ENCODE measurements at places on chromosomes 2 and 18.

DNA sequence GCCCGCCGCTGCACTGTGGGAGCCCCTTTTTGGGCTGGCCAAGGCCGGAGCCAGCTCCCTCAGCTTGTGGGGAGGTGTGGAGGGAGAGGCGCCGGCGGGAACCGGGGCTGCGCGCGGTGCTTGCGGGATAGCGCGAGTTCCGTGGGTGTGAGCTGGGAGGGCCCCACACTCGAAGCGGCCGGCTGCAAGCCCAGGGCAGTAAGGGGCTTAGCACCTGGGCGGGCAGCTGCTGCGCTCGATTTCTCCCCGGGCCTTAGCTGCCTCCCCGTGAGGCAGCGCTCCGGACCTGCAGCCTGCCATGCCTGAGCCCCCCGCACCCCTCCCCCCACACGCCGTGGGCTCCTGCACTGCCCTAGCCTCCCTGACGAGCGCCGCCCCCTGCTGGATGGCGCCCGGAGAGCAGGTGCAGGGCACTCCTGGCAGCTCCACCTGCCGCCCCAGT, 124.4 kb downstream of the CCDC178 start:
- DNase-seq = no peak

GRCh38 chr18:8938817-8939216, 163.7 kb upstream of the NDUFV2 start:
- no peak for DNase-seq

DNA sequence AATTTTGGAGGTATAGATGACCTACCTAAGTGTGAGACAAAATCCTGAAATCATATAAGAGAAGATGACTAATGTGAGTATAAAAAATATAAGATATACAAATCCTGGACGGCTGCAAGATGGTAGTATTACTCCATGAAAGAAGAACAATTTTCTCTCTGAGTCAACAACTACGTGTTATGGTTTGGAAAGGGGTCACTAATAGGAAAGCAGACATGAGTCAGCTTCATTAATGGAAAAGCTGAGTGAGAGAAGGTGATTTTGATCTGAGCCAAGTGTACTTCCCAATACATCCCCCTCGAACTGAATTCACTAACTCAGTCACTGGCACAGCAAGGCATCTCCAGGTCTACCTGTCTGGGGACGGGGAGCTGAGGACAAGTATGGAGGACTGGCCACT, 20.1 kb upstream of the SELENOI start:
- DNase-seq = no peak

GRCh38 chr2:238399094-238399493, 27.6 kb upstream of the ASB1 start:
- DNase-seq = no peak

DNA sequence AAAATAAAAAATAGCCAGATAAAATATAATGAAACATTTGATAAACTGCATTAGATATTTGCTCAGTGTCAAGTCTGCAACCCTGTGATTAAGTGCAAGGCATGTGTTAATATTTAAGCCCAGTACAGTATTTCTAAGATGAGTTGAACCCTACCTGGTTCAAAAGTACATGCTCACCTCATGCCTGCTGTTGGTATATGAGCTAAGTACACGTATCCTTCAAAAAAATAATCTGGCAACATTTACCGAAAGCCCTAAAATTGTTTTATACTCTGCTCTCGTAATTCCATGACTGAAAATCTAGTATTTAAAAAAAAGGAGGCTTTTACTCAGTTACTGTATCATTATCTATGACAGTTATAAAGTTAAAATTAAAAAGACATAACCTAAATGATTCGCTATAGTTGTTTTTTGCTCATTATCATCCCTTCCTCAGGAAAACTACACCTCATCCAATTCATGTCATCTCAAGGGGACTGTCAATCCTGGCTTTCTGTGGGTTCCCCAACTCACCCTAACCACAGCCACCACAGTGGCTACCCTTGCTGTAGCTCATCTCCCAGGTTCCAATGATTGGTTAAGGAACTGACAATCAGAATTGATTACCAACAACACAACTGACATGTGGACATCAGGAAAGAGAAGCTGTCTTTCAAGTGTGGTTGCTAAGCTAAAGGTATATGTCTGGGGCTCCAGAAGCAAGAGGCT, 10.6 kb downstream of the TLK1 start:
- DNase-seq = no peak

DNA sequence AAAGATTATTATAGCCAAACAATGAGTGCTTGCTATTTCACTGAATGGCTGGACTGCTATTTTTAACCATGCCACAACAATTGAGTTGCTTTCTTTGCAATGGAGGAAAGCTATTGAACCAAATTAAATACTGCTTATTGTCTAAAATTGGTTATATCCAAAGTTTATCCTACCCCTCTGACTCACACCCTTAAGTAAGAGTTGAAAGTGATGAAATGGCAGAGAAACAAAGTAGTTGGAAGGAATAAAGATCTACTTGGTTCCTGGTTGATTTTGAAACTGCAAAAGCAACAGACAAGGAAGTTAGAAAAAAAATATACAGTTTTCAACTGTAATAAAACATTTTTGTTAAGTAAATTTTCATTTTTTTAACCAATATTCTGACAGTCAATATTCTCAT, 47.5 kb downstream of the EML4 start:
- no peak for DNase-seq

DNA sequence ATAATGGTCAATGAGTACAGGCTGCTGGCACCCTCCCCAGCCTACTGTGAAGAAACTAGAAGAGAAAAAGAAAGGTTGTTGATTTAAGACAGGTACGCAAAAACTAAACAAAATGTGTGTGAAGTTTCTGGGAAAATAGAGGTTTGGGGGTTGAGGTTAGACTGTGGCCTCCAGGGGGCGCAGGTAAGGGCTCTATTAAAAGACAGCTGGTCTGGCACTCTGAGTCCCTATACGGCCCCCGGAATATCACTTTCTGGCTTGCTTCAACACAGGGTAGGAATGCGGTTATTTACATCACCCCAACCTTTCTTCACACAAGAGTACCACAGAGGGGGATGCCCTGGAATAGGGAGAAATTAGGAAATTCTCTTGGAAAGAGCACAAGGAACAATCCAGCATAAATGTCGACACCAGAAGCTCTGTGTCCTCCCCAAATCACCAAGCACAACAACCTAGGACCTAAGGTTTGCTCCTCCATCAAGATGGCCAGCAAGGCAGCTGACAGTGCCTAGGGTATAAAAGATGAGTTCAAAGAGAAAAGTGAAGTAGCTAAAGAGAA, 480.8 kb upstream of the KLHL29 start:
- peak; percentile 59 for DNase-seq

GRCh38 chr2:105777031-105777482, 32.3 kb downstream of the NCK2 start:
- DNase-seq = no peak

DNA sequence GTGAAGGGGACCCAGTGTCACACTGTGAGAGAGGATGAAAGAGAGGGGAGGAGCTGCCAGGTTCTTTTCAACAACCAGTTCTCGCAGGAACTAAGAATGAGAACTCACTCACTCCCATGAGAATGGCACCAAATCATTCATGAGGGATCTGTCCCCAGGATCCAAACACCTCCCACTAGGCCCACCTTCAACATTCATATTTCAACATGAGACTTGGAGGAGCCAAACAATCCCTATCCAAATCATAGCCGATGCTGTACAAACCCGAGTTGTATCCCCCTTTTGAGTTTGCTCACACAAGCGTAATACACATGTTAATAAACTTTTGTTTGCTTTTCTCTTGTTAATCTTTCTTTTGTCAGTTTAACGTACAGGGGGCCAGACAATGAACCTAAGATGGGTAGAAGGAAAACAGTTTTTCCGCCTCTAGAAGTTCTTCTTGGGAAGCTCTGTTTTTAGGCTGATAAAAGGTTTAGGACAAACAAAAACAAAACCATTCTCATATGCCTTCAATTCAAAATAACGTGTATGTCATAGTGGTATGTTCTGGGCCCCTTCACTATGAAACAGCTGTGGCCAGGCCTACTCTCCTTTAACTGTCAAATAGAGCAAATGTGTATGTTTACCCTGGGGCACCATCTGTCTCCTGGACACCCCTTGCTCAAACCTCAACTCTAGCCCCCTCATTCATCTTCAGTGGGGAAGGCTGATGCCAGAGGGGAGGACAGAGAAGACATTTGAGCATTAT, 9.1 kb upstream of the TMEM37 start:
- no peak for DNase-seq

GRCh38 chr18:74734013-74734444, 136.4 kb downstream of the ZNF407 start:
- DNase-seq = no peak

DNA sequence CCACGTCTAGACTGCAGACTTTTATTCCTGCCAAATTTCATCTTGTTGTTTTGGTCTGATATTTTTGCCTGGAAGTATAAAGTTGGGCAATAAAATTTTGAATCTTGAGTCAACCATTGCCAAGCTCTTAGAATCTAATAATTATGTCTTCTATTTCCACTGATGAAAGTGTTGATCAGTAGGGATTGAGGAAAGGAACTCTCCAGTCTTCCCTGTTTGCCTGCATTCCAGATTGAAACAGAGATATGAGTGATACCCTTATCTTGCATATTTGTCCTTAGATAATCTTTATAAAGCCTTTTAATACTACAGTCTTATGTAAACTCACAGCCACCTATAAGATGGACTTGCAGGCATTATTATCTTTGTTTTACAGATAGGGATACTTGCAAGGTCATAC, 45.5 kb upstream of the UBE2E3 start:
- DNase-seq = no peak

DNA sequence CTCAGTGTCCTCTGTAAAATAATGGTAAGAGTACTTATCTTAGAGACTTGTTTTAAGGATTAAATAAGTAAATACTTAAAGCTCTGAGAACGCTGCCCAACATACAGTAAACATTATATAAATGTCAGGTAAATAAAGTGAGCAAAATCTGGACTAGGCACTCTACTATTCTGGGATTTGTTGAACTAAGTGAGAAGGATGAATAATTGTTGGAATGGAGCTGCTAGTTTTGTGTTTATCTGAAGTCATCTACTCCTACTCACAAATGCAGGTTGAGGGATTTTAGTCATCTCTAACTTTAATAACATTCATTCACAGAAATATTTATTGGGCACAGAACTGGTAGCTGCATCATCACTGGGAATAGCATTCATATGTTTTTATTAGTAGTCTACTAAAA, 103.4 kb downstream of the MEIS1 start:
- no peak for DNase-seq

Measured in endothelial cell (in vitro differentiated cells).